ENCODE measurements at places on chromosomes 7 and 10.

GRCh38 chr10:42801135-42801534 is 18.5 kb downstream of the BMS1 start:
- no peak for DNase-seq

DNA sequence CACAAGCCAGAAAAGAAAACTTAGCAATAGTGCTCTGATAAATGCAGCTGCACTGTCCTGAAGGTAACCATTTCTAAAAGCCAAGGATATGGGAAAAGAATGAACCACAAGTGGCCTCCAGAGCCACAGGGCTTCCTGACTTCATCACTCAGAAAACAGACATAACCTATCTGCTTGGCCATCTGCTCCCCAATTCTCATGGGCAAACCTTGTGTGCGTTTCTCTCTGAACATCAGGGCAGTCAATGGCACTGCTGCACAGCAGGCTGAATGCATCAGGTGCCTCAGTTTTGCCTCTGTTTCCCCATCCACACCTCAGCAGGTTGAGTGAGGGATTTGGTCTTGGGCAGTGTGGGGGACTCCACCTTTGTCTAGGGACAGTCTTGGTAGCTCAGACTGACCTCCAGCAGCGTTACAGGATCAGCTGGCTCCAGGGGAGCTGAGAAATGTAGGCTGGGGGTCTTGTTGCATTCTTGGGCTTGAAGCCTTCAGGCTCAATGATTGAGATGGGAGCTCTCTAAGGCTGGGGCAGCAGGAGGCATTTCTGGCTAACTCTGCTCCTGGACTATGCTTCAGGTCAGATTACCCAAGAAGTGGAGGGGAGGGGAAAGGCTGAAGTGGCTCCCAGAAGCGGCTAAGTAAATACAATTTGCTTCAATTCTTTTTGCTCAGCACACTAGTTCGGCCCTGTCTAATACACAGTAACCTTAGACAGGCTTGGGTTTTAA is 23.6 kb upstream of the PDLIM1 start:
- DNase-seq = no peak

GRCh38 chr10:89837165-89838043 is 136.0 kb downstream of the KIF20B start:
- no peak for DNase-seq

GRCh38 chr10:115117301-115117700 is 24.1 kb downstream of the ATRNL1 start:
- no peak for DNase-seq

DNA sequence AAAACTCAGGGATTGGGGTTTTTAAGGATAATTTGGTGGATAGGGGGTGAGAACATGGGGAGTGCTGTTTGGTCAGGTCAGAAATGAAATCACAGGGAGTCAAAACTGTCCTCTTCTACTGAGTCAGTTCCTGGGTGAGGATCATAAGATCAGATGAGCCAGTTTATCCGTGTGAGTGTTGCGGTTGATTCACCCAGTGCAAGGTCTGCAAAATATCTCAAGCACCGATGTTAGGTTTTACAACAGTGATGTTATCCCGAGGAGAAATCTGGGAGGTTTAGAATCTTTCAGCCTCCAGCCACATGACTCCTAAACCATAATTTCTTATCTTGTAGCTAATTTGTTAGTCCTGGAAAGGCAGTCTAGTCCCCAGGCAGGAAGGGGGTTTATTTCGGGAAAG is 31.7 kb upstream of the AGR2 start:
- no peak for DNase-seq

- no peak for DNase-seq
Observed at GRCh38 chr7:15674586-15674985, 11.9 kb downstream of the MEOX2 start.

DNA sequence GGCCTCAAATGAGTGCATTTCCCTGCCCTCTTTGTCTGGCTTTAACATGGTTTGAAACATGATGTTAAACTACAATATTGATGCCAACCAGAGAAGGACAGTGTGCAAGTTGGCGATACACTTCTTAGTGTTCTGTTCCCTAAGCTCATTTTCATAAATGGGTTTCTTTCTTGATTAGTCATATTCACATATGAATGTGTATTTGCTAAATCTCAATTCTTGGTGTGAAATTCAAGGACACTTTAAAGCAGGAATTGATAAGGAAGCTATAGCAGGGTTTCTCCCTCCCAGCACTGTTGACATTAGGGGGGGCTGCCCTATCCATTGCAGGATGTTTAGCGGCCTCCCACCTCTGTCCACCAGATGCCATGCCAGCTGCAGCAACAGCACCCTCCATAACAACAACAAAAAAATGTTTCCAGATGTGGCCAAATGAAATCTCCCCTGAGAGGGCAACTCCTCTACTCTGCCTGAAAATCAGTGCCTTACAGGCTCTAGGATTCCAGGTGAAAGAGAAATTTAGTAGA is 13.1 kb downstream of the CCNY start:
- DNase-seq = no peak

- DNase-seq = no peak
Observed at GRCh38 chr10:43939389-43939938, 290.8 kb upstream of the ZNF32 start.

DNA sequence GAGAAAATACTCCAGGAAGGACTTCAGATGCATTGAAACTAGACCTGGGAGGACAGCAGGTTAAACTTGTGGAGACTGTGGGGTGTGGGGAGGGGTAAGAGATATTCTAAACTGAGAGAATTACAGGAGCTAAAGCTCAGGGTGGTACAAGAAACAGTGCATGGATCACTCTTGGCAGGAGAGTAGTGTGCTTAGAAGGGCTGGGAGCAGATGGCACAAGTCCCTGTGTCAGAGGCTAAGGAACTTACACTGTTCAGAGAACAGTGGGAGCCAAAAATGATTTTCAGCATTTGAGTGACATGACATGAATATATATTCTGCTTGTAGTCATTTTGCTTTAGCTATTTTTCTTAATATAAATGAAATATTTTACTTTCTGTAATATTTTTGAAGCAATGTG is 36.0 kb upstream of the LAMB1 start:
- no peak for DNase-seq

- no peak for DNase-seq
Observed at GRCh38 chr7:95322854-95323253, 1.5 kb downstream of the PON1 start.

DNA sequence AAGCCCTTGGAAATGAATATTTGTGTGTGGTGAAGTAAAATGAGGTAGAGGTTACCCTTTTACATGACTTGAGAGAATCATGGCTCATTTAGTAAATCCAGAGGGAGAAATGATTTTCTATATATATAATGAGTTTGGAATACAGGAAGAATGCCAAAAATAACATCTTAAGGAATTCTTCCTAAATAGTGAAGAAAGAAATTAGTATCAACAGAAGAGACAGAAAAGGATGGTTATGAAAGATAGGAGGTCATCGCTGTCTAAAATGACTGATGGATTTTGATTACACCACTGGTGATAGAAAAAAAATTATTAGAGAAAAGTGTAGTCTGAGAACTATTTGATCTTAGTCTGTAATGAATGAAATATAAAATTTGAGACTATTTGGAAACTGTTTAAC is 283.0 kb downstream of the ADK start:
- no peak for DNase-seq

GRCh38 chr10:87760195-87760905 is 57.7 kb downstream of the ATAD1 start:
- no peak for DNase-seq

DNA sequence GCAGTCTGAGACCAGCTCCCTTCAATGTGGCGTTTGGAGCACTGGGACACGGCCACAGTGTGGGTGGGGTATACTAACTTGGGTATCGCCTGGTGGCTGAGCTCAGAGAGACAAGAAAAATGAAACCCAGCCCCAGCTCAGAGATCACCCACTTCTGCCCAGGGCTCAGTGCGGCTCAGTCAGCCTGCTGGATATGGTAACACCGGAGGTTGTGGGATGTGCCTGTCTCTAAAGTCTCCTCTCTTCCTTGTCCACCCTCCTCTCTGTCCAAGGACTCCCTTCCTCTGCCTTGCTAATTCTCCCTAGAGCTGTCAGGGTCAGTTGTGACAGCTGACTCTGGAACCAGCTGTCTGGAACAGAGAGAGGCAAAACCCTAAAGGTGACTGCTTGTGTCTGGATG is 149.1 kb downstream of the PTPN20 start:
- DNase-seq = no peak

GRCh38 chr7:96040250-96040772 is 268.0 kb downstream of the DYNC1I1 start:
- no peak for DNase-seq

GRCh38 chr7:117755136-117755535 is 118.1 kb downstream of the CTTNBP2 start:
- DNase-seq = no peak

DNA sequence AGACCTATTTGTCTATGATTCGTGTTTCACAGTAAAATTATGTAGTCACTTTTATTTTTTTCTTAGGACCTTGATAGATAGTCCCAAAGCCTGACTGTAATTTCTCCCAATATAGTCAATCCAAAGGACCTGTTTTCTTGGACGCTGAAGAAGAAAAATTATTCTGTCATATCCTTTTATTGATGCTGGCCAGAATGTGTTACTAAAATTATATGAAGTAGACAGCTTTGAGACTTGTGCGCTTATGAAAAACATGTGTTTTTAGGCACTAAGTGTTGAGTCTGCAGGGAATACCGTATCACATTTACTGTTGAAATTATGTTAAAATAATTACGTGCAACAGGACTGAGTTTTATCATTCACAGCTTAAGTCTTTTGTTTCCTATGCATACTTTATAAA is 17.9 kb downstream of the TES start:
- DNase-seq = no peak

DNA sequence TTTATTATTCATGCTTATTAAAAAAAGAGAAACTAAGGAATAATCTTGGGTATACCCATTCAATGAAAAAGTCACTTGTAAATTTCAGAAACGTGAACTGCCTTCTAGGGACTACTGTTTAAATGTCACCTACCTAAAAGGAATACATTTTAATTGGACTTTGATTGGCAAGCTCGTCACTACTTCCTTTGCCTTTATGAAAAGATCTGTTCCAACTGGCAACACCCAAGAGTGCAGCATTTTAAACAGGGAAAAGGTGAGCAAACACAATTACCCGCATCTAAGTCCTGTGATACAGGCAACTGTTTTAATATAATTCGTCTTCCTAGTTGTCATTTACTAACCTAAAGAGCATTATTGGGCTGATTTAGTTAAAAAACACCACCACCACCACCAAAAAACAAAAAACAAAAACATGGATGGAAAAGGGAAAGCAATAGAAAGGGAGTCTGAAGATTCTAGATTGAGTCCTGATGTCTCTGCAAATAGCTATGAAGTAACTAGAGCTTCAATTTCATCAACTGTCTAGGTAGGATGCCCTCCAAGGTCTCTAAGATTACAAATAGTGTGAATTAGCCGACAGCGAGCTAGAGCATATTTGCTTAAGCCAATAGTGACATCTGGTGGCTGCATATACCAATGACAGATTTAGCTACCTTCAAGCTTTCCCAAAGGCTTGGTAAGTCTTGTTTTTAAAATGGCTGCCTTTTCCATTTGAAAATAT is 33.8 kb upstream of the ICA1 start:
- DNase-seq = peak; percentile 2

- DNase-seq = no peak
Observed at GRCh38 chr7:31066516-31067130, 14.5 kb downstream of the ADCYAP1R1 start.

DNA sequence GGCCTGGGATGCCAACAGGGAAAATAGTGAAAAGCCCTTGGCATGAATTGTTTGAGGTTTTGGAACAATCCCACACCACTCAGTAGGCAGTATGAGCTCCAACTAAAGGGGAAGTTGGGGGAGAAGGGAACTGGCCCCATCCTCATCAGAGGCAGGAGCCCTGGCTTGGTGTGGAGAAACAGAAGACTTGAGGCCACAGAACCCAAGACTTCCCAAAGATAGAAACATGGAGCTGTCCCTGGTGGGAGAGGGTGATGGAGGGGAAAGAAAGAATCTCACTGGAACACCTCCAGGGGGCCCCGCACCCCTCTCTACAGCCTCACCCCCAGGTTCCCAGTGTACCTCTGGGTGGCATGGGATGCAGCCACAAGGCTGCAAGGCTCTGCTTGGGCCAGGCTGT is 85.7 kb downstream of the VSTM4 start:
- no peak for DNase-seq

DNA sequence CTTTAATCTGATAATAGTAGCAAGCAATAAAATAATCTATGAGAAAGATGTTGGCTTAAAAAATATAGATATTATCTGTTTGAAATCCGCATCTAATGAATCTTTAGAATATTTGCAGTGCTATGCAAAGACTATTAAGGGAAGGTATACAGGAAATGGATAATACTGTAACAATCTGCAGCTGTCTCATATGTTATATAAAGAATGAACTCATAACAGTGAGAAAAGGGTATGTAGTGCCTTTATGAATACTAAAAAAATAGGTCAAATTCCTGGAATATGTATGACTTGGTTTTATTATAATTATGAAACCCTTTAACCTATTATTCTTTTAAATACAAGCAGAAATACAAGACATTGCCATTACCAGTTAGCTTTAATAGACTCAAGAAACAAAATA is 105.1 kb upstream of the GPR22 start:
- no peak for DNase-seq
